ENCODE measurements at places on chromosomes 1 and 21.

DNA sequence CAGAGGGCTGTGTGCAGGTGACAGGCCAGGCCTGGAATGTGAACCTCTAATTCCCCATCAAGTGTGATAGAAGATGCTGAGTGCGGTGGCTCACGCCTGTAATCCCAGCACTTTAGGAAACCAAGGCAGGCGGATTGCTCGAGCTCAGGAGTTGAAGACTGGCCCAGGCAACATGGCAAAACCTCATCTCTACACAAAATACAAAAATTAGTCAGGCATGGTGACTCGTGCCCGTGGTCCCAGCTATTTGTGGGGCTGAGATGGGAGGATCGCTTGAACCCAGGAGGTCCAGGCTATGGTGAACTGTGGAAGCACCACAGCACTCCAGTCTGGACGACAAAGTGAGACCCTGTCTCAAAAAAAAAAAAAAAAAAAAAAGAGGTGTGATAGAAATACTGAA, 40.1 kb upstream of the PUM1 start:
- no peak for DNase-seq

DNA sequence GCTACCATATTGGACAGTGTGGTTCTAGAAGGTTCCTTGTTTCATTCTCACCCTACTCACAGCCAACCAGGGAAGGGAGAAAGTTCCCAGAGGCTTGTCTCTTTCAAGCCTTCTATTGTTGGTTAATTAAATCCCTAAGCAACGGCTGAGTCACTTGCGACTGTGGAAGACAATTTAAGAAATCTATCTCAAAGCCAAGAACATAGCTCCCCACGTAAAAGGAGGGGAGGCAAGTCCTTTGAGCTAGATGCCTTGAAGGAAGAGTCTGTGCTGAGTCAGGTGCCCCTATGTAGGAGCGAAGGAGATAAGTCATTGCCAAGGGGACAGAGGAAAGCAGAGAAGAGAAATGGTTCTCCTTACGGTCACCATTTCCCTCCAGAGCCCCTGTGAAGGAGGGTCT, 79.4 kb upstream of the PPP2R5A start:
- no peak for DNase-seq

- DNase-seq, result no peak
These were observed 26.2 kb downstream of the MAGI3 start for GRCh38 chr1:113416496-113416895.

DNA sequence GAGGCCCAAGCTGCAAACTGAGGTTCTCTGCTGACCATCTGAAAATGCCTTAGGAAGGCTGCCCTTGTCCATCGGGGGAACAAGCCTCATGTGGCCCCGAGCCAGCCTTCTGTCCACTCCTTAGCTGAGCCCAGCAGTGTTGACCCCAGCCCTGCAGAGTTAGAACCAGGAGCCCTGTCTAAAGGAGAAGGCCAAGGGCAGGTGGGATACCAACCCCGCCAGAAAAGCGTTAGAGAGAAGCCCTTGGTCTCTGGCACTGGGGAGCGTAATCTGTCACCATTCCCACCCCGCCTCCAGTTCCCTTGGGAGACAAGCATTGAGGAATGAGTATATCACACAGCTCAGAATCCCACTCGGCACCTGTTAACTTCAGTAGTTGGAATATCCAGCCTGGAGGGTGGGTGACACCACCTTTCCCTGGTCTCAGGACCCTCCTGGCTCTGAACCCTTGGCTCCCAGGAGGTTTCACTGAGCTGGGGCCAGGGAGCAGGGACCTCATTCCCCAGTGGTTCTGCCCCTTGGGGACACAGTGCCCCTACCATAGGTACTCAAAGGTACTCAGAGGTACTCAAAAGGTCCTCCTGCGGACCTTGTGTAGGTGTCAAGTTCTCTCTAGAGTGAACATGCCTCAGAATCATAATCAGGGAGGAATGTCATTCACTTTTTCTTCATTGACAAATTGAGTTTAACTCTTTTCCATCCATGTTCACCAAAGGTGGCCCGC, 16.4 kb downstream of the ETS2 start:
- no peak for DNase-seq

GRCh38 chr1:80066060-80066459, 1059.5 kb upstream of the ADGRL4 start:
- no peak for DNase-seq

GRCh38 chr1:40264354-40264781, 6.3 kb downstream of the ZMPSTE24 start:
- DNase-seq, result no peak

GRCh38 chr21:39775816-39776215, 30.8 kb downstream of the IGSF5 start:
- no peak for DNase-seq

- DNase-seq, result no peak
These were observed 28.1 kb upstream of the ZYG11A start for GRCh38 chr1:52814465-52814864.

DNA sequence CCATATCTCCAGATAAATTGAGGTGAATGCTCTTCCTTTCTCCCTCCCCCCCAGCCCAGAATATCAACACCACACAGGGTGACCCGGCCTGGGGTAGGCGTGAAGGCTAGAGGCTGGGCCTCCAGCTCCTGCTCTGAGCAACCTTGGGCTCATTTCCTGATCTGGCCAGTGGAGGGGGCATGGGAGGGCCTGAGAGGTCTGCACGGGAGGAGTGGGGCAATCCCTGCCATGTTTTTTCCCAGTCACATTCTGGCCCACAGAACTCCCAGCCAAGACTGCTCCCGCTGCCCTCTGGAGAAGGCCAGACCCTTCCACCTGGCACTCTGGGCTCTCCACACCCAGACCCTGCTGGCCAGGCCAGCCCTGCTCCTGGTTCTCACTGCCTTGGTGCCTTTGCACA, 3.9 kb downstream of the CLDN19 start:
- DNase-seq, result no peak

- DNase-seq, result no peak
These were observed 24.0 kb downstream of the ECE1 start for GRCh38 chr1:21266119-21266774.

DNA sequence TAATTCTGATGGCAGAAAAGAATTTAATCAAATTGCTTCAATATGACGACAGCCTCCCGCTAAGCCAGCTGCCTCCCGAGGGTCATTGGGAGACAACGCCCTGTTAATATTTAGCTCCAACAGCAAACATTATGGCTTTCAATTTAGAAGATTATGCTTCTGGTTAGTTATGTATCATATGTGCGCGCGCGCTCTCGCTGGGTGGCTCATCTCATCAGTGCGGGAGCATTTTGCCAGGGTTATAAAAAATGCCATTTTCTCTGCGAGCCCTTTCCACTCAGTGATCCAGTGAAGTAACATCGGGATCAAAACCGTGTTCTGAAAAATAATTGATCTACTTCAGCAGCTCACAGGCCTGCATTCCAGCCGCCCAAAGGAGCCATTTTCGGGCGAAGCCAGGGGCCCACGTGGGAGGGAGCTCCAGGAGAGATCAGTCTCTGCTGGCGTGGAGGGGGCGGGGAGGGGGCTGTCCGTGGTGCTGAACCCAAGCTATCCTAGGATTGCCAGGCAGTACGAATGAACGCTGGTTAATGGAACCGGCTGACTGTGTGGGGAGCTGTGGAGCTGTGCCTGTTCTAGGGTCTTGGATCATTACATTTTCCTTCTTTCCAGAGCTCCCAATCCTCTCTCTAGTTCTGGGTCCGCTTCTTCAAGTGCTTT, 219.1 kb upstream of the ZC3H12A start:
- no peak for DNase-seq

DNA sequence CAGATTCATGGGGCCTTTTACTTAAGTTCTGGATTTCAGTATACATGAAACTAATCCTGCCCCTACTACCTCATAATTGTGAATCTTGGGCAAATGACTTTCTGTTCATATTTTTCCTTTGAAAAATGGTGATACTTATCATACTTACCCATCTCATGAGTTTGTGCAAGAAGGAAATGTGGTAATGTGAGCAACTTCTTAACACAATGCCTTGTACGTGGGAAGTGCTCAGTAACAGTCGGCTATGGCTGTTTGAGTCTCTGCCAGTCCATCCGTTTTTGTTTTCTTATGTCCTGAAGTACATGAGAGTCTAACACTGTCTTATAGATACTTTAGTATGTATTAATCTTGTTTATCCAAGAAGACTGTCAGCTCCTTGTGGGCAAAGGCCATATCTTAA, 86.5 kb downstream of the PATJ start:
- DNase-seq, result no peak

DNA sequence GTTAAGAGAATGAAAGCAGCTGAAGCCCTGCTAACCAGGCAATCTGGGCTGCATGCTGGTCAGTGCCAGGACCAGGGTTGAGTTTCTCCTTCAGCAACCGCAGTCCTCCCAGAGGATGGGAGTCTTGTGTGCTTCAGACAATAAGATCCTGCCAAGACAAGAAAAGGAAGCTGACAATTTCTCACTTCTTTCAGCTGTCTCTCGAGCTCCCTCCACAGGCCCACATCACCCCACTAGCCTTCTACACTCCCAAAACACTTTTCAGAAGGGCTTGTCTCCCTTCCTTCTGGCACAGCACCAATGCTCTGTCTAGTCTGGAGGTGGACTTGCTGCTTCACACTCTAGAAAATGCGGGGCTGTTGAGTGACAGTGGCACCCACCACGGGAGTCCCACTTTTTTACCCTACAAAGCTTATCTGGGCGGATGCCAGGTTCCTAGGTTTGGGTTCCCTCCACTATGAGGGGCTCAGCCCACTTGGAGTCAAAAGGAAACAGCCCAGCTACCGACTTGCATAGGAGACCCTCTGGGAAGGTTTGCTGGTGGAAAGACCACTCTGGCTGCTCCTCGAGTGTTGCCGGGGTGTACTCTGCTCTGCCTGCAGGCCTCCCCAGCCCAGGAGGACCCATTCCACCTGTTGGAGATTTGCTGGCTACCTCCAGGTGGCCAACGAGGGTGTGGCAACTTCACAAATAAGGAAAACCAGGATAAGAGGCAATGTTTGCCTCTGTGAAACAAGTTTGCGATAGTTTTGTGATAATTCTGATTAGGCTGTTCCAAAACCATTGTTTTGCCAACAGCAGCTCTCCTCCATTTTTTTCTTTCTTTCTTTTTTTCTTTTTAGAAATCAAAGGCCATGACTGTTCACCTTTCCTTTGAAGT, 68.9 kb downstream of the TENT5C start:
- DNase-seq, result peak; percentile 36

DNA sequence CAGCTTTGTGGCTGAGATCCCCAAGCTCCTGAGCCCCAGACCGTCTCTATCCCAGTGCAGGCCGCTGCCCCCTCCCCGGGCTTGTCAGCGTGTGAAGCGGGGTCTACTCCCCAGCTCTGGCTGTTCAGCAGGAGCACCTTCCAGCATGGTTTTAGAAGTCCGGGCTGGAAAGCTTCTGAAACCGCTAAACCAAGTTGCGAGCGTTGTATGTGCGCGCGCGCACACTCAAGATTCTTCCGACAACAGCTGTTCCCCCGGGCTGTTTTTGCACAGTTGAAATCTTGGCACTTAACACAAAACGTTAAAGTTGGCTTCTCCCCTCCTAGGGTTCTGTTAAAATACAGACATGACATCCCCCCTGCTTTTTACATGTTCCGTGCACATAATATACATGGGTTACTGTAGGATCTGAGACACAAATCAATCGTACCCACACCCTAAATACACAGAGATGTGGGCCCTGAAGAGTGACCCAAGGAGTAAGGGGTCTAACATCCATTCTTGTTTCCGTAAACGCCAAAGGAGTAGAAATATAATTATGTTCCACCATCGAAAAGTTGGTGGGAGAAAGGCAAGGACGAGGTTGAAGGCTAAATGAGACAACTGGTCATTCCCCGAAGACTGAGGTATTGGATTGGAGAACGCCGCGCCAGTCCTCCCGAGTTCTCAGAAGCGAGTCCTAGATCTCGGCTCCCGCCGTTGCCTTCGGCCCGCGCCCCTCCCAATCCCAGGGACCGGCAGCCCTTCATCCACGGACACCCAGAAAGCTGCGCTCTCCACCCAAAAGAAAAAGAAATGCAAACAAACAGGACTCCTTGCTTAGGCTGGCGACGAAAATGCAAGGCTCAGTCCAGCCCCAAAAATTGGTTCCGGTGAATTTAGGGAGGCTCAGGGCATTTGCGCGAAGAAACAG, 1.3 kb downstream of the TBX15 start:
- no peak for DNase-seq

DNA sequence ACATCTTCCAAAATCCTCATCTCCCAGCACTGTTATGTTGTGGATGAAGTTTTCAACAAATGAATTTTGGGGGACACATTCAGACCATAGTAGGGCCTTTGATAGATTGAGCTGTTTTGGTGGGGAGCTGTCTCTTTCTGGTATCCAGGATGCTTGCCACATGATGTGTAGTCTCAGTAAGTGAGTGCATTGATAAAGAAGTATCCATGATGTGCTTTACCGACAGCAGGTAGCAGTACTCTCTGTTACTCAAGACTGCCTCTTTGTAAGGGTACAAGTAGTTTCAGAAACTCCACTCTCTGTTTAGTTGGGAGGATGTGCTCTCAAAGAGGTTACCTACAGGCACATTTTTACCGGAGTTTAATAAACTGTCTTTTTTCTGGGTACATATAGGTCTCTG, 26.5 kb downstream of the DYRK1A start:
- no peak for DNase-seq

DNA sequence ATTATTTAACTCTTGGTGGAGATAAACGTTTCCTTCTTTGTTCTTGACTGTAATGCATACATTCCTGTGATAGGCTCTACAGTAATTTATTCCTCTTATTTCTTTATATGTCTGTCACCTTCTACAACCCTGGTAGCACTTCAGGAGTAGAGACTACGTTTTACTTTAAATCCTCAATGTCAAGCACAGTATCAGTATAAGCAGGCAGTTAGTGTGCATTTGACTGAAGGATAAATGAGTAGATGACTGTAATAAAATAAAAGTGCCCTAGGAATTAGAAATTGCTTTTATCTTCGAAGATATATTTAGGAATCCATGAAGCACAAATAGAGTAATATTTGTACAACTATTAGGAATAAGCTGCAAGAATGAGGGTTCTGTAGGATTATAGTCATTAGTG, 599.6 kb upstream of the PRMT6 start:
- DNase-seq, result no peak

DNA sequence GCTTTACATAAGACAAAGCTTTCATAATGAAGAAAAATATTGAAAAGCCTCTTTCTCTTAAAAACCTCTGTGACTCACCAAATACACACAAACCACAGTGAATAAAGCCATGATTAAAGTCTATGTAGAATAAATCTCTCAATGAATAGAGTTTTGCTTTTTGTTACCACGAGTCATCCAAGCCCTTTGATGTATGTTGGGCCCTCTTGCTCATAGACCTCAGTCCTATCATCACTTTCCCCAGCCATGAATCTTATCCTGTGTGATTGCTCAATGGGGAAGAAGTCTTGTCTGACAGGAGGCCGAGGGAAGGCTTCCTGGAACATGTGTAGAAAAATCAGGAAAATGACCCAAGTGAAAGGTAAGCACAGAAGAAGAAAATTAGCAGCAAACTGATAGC, 60.8 kb downstream of the NGF start:
- no peak for DNase-seq

DNA sequence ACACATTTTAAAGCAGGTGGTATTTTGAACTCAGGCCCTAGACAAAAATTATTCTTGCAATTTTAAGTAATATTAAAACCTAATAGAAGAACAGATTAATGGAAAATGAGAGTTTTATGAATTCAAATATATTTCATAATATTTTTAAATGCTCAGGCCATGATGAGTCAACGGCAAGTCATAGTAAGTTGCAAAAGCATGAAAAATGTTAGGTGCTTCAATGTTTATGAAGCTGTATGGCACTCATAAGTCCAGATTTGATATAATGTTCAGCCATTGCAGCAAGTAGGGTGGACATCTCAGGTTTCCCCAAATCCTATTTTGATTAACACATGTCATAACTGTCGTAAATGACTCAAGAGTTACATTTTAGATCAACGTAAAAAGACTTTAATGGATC, 112.6 kb downstream of the GRIK1 start:
- no peak for DNase-seq
